DMS153 (cell line): ENCODE measurements at places on chromosomes 4 and X.
A peak's percentile ranks its signal among the peaks of the same experiment; 100 is the strongest.

- no peak for DNase-seq
Measured at GRCh38 chr4:95531141-95531540, 17.6 kb downstream of the UNC5C start.

- DNase-seq: no peak
Measured at GRCh38 chrX:14903891-14904290, 30.7 kb downstream of the MOSPD2 start.

DNA sequence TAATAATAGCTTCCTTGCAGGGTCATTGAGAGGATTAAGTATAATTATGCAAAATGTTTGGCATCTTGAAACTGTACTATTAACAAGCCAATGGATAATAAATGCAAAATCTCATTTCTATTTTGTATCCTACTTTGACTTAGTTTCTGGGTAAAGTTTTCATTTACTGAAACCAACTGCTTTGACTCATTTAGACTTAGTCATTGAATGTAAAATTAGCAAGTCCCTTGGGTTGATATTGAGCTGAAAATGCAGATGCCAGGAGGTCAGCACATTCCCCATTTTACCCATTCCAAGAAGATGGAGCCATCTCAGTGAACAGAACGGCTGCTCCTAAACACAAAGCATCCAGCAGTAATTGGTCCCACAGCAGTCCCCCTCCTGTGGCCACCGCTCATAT, 74.7 kb upstream of the GATB start:
- no peak for DNase-seq

DNA sequence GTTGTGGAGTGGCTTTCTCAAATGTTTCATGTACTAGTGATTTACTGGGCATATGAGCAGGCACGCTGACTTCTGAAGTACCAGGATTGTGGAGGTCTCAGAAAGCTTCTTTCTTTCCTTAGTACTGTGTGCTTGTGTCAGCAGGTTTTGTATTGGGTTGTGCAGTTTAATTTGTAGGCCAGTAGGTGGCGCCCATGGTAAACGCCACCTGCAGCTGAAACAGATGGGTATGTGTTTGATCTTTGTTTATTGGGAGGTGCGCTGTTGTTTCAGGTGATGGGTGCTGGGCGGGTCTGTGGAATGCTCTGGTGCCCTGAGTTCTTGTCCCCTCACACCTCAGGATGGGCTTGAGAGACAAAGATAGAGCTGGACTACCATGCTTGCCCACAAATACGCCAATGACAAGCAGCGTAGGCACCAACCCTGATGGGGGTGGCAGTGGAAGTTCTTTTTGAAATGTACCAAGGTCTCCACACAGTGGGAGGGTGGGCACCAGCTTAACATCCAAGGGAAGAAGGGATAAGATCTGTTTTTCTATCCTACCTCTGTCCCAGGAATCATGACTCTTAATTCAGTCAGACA, 141.5 kb downstream of the RPS6KA6 start:
- DNase-seq: no peak

DNA sequence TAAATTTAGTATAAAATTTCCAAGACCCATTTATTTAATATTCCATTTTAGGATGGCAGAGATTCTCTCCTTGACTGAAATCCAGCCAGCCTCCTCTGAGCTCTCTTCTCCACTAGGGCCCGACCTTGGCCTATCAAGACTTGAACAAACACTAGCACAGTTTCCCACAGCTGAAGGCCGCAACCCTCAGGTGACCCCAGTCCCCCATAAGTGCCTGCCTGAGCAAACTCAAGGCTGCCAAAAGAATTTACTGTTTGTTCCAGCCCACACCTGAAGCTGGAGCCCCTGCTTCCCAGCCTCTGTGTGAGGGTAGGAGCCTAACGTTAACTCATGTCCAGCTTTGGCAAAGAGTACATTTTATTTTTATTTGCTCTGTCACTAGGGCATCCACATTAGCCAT, 629.0 kb upstream of the ZFP42 start:
- DNase-seq: no peak

GRCh38 chrX:39896951-39897740, 200.6 kb downstream of the BCOR start:
- no peak for DNase-seq

- DNase-seq: no peak
Measured at GRCh38 chr4:182507805-182508204, 264.6 kb downstream of the TENM3 start.

- DNase-seq: no peak
Measured at GRCh38 chrX:39189431-39189830, 388.2 kb downstream of the MID1IP1 start.

DNA sequence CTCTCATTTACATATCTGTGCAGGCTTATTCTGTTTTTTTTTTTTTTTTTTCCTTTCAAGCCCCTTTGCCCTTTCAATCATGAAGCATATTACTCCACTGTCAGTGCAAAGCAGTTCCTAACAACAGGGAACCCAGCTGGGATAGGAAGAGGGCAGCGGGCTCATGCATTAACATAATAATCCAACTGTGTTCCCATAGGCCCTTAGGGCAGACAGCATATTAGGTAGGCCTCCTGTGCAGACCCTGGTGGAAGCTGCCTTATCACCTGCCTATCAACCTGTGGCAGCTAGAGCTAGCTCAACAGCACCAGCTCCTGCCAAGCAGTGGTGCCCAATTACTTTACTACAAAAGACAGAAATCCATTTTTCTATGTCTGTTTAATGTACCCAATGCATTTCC, 49.3 kb downstream of the SLC10A7 start:
- DNase-seq: no peak

DNA sequence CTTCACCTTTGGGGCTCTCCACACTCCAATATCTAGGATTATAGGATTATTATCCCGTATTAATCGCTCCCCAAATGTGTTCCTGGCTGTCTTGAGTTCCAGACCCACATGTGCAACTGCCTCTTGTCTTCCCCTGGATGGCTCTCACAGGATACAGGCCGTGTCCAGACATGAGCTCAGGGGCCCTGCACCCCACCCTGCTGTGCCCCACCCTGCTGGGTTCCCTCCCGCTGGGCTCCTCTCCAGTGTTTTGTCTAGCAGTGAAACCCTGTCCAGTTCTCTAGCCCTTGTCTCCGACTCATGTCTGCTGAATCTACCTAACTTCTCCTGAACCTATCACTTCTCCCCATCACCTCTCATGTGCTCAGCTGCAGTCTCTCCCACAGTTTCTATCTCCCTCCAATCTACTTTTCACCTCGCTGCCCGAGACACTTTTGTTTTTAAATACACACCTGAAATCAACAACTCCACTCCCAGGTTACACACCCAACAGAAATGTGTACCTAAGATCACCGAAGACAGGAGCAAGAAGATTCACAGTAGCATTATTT, 2.0 kb downstream of the RNF212 start:
- DNase-seq: no peak

- DNase-seq: no peak
Measured at GRCh38 chr4:56857601-56858309, 36.3 kb upstream of the SPINK2 start.

DNA sequence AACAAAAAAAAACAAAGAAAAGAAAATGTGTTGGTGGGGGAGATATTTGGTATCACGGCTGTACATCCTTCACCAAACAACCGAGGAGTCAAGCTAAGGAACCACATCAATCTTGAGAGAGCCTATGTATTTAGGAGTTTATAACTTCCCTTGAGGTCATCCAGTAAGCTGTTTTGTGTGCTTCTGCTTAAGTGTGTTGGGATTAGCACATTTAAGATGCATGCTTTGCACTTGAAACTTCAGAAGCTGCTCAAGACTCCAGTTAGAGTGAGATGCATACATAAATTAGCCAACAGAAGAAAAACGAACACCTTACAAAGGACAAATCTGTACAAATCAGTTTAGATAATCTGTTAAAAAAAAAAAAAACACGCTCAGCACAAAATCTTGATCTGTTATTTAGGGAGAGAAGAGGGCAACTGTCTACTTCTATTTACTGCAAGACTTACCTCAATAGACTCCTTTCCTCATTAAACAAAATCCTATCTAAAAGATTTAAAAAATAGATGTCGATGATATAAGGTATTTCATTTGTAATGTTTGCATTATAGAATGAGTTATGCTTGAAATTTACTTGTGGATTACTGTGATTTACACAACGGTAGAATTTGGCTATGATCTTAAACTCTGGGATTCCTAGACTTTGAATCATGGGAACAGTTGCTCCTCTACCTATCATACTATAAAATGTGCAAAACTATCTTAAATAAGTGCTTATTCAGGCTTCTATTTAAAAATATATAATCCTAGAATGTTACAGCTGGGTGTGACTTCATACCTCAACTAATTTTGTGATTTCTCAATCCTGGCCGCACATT, 53.8 kb upstream of the NAP1L5 start:
- no peak for DNase-seq

- no peak for DNase-seq
Measured at GRCh38 chrX:131802836-131803626, 220.1 kb upstream of the STK26 start.

GRCh38 chr4:182141061-182141460, 102.1 kb upstream of the TENM3 start:
- peak; percentile 24 for DNase-seq

DNA sequence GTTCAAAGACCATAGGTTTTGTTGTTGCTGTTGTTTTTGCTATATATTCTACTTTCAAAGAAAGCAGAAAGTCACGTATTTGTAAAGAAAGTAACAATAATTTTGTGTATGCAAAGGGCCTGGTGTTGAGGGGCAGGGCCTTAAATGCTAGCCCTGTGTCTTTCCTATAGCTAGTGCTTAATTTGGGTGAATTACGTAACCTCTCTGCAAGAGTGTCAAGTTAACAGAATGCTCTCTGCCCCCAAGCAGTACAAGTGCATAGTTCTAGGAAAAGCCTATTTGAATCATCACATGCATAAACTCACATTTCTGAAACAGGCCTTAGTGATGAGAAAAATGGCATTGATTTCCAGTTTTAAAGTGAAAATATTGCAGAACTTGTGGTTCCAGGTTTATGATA, 663.6 kb downstream of the STIM2 start:
- no peak for DNase-seq

GRCh38 chr4:19429684-19430083, 822.0 kb upstream of the SLIT2 start:
- no peak for DNase-seq

DNA sequence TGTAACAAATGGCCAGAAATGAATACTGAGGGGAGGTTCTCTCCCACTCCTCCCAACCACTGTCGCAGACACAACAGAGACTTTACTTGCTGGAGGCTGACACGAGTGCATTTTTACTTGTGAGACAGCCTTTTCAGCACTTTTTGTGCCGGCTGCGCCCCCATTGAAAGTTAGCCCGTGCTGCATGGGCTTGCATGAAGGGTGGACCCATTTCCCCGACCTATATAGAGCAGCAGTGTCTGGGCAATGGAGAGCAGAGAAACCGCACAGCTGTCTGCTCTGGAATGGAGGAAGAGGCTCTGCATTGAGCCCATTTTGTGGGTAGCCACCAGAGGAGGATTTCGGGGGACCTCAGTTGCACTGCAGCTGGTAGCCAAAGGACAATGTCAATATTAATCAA, 208.8 kb downstream of the UGT8 start:
- no peak for DNase-seq

- peak; percentile 61 for DNase-seq
Measured at GRCh38 chr4:136864604-136865185, 667.6 kb downstream of the PCDH18 start.

DNA sequence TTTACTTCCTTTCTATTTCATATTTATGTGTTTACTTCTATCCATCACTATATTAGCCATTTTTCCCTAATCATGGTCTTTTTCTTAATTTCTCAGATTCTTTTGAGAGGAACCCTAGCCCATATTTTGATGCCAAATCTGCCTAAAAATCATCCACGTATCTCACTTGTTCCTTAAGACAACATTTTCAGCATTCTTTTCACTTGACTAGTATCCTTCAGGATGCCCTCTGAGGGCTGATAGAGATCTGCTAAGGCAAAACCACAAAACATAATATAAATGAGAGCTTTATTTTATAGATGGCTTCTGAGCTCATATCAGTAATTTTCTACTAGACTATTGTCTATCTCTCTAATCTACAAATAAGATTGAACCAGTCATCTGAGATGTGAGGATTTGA, 341.9 kb downstream of the GPM6A start:
- DNase-seq: no peak

- DNase-seq: no peak
Measured at GRCh38 chr4:700587-701264, 4.9 kb upstream of the PCGF3 start.

DNA sequence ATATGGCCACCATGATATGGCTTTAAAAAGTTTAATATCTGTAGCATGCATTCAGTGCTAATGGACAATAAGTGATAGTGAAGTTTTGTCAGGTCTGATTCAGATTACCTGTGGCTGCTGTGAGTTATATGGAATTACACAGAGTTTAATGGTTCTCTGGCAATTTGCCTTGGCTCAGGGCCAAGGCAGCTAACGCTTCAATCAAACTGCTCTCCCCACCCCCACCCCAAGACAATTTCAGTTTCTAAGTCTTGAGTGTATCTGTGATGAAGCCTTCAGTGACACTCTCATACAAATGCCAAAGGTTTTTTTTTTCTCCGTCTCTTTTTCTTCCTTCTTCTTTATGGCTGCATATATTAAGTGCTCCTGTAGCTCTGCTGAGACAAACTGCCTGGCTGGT, 106.6 kb downstream of the SHROOM4 start:
- DNase-seq: no peak

DNA sequence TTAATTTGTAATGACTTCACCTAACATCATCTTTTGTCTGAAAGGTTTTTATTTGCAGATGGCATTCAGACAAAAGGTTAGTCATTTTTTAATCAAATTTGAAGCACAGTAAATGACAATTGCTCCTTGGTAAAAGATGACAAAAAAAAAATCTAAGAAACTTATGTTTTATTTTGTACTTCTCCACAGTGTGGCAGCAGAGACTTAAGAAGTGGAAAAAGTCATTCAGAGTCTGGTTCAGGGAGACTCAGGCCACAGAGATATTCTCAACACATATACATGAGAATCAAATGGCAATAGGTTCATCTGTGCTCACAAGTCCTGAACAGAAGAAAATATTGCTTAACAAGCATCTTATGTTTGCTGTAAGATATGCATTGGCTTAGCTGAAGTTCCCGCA, 436.2 kb downstream of the KCNIP4 start:
- DNase-seq: no peak

- no peak for DNase-seq
Measured at GRCh38 chr4:91302120-91302519, 1001.6 kb upstream of the GRID2 start.

GRCh38 chr4:140233791-140234696, 80.1 kb upstream of the MAML3 start:
- DNase-seq: no peak

GRCh38 chr4:179415037-179415846, 1973.0 kb upstream of the AGA start:
- DNase-seq: peak; percentile 75

- no peak for DNase-seq
Measured at GRCh38 chr4:42750856-42751255, 94.0 kb upstream of the ATP8A1 start.

GRCh38 chrX:149825424-149825823, 43.7 kb downstream of the MAGEA9 start:
- no peak for DNase-seq

DNA sequence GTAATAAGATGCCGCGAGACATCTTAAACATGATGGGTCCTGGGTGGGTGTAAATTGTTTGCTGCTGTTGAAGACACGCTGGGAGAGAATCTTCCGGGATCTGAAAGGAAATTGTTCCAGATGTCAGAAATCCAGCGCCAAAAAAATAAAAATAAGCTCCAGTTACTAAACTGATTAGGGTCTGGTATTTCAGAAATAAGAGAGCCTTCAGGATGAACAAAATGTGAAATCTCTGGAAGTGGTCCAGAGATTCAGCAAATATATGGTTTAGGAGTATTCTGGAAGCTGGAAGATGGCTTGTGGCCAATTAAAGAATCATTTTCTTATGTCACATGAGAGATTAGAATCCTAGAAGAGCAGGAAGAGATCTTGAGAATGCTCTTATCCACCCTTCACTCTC, 75.8 kb upstream of the NHS start:
- DNase-seq: no peak
